ENCODE measurements at places on chromosomes 1 and 21. TPM values are rescaled to one million over a fixed set of nuclear protein-coding genes. Genes with fewer than 3 reads are reported as not detected.
A peak's percentile ranks its signal among the peaks of the same experiment; 100 is the strongest.

CFHR3 gene
- 0.03 TPM for total RNA-seq

RASAL2 gene
- total RNA-seq: 23.8 TPM

PGLYRP3 gene
- total RNA-seq: not detected

UCHL5 gene
- 49.3 TPM for total RNA-seq

IARS2 gene
- 152 TPM for total RNA-seq

ZBTB37 gene
- 5.6 TPM for total RNA-seq

AZIN2 gene
- 0.74 TPM for total RNA-seq

PADI3 gene
- total RNA-seq: 2.1 TPM

DNA sequence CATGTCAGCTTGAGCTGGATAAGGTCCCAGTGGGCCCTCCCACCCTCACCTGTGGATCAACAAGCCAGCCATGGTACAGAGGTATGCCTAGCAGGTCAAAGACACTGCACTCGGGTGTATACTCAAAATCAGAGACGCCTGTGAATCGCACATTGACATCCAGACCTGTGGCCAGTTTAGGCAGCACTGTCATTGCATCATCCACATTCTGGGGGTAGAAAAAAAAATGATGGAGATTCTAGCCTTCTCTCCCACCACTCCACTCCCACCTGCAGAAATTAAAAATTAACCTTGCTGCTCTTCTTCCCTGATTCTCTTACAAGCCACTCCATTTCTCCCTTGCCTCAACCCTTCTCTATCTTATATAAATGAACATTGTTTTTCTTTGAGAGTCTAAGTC, 6.3 kb downstream of the MINDY1 start:
- DNase-seq: no peak

DNA sequence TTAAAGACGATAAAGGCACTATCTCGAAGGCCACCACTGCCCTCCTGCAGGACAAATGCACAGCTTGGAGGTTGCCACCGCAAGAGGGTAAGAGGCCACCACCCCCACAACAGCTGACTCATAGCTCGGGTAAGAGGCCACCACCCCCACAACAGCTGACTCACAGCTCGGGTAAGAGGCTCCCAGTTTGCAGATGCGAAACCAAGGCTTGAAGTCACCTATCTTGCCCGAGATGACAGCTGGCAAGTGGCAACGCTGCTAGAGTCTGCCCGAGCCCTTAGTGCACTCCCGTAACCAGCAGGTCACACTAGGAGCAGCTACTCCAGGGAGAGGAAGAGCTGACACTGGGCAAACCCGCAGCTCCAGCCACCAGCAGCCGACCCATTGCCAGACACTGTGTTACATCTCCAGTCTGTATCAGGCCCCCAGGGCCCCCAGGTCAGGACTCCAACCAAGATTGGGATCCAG, 17.1 kb upstream of the SPSB1 start:
- peak; percentile 88 for DNase-seq

- peak; percentile 32 for DNase-seq
Measured at GRCh38 chr1:19113697-19114092, 96.4 kb downstream of the UBR4 start.

DNA sequence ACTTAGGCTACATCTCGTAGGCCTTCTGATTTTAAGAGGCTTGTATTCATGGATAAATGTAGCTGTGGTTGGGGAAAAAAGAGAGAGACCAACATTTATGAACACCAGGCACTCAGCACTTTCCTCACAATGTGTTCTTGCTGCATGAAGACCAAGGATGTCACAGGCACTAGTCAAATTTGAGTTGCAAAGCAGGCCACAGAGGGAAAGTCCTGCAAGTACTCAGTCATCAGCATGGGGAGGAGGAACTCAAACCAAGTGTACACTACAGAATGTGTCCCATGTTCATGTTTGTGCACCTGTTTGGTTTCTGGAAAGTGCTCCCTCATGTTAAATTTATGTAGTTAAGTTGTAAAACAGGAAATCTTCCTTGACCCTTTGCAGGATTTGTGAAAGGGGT, 8.7 kb upstream of the MAP3K7CL start:
- DNase-seq: no peak

DNA sequence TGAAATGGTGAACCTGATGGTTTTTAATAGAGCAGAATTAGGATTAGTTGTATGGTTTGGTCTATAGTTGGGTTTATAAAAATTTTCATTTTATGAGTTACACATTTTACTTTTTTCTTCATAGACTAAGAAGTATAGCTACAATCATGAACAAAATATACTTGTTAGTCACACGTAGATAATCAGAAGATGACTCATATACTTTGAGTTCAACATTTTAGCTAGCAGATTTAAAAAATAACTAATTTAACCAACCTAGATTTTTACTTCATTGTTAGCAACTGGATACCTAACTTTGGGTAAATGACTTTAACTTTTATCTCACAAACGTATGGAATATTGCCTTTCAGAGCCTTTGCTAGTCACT, 27.9 kb downstream of the MORC3 start:
- peak; percentile 30 for DNase-seq

Data from A172 (cell line).